SJCRH30 (cell line): ENCODE measurements at places on chromosomes 16 and 17.
A peak's percentile ranks its signal among the peaks of the same experiment; 100 is the strongest.

DNA sequence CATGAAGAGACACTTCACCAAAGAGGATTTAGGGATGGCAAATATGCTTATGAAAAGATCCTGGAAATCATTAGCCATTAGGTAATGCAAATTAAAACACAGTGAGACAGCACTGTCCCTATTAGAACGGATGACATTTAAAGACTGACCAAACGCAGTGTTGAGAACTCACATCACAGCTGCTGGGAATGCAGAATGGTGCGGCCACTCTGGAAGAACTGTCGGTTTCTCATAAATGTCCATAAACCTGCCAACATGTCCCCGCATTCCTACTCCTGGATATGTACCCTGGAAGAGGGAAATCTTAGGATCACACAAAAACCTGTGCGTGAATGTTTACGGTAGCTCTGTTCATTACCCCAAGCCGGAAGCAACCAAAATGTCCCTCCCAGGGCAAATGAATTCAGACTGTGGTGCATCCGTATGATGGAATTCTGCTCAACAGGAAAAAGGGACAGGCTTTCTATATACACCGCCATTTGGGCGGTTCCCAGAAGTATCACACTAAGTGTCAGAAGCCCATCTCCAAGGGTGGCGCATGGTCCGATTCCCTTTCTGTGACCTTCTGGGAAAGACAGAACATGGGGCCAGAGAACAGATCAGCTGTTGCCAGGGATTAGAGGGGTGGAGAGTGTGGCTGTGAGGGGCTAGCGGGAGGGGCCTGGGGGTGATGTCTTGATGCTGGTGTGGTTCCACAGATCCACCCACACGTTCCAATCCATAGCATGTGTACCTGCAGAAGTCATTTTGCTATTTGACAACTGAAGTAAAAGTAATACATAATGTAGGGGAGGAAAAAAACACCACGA lies 197.2 kb upstream of the CHMP6 start:
- DNase-seq, result peak; percentile 83

DNA sequence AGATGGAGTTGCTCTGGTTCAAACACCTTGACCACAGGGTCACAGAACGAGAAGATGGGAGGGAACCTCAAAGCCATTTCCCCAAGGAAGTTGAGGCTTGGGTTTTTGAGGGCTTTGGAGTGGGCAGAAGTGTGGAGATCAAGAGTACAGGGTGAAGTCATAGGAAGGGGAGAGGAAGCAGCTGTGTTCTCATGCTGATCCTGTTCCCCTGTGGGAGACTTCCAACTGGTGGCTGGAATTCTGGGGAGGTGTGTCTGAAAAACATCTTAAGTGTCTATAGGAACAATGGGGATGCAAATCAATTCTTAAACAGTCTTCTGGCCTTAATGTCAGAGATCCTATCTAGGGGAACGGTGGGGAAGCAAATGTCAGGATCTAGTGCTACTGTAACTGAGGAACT lies 38.8 kb upstream of the HSBP1 start:
- no peak for DNase-seq

DNA sequence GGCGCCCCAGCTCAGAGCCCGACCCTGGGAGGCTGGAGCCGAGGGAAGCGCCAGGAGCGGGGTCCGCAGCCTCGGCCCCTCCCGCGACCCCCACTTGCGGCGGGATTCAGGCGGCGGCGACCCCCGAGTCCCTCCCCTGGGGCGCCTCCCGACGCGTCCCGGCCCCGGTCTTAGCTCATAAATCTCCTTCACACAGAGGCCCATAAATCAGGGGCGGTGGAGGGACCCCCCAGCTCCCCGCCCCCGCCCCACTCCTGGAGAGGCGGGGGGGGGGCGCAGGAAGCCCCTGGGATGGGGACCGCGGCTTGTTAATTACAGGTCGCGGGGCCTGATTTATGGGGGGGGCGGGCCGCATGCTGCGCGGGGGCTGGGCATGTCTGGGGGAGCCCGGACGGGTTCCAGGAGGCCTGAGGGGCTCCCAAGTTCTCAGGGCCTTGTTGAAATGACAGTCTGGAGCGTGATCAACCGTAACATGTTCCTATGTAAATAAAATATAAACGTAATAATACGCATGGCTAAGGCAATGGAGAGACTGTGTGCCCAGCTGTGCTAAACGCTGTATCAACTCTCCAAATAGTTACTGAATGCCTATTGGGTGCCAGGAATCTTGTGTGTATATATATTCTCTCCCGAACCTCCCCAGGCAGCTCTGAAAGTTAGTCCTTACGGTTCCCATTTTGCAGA lies 10.0 kb upstream of the BHLHA9 start:
- no peak for DNase-seq

DNA sequence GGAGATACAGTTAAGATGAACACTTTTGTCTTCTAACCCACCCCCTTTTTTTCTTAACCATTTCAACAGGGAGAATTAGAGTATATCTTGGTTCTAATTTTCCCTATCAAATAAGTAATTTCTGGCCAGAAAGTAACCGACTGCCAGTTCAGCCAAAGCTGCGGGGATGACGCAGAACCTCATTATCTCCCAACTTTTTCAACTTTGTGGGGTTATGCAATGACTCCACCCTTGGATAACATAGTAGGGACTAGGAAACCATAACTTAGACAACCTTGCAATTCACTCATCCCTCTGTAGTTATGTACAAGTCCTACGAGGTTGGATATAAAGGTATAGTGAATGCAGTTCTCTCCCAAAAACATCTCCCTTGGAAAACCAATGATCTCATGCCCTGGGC lies 184.0 kb downstream of the ZNF18 start:
- no peak for DNase-seq

DNA sequence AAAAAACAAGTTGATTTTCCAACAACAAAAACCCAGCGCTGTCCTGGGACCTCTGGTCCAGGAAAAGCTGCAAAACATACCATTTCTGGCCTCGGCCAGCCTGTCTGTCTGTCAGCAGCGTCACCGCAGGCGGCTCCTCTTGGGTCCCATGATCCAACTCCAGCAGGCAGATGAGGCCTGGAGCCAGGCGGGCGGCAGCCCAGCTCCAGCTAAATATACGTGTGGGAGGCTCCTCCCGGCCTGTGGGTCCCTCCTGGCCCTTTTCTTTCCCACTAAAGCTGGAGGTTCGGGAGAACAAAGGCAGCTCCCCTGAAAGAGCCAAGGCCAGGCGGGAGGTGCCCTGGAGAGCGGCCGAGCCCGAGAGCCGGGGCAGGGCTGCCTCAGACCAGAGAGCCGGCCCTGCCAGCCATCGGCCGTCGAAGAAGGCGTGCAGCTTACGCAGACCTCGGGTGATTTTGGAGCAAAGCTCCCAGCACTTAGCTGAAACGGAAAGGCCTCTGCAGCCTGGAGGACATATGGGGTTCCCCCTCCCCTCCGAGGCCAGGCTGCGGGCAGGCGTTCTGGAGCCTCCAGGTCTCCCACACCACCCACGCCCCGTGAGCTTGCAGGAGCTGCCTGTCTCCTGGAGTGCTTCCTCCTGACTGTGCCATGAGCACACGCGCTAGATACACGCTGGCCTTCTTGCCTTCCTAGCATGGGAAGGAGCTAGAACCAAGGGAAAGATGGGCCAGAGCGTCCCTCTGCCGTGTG lies 19.9 kb upstream of the JPH3 start:
- peak; percentile 36 for DNase-seq

GRCh38 chr17:18262111-18262510 lies 1.6 kb downstream of the MIEF2 start:
- no peak for DNase-seq

DNA sequence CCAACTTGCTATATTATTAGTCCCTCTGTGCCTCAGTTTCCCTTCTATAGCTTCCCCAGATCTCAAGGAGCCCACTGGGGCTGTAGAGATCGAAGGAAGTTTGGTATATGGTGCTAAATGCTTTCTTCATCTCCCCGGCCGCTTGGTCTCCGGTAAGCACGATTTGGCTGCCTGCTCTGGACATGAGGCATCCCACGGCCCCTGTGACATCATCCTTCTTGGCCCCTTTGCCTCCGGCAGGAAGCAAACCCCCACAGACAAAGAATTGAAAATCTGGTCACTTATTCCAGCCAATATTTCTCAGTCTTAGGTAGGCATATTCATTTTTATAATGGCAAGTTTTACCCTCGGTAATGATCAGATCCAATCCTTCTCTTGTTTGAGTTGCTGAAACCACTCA lies 65.8 kb downstream of the WSCD1 start:
- no peak for DNase-seq

GRCh38 chr17:2179615-2180295 lies 123.8 kb downstream of the SMG6 start:
- peak; percentile 90 for DNase-seq

DNA sequence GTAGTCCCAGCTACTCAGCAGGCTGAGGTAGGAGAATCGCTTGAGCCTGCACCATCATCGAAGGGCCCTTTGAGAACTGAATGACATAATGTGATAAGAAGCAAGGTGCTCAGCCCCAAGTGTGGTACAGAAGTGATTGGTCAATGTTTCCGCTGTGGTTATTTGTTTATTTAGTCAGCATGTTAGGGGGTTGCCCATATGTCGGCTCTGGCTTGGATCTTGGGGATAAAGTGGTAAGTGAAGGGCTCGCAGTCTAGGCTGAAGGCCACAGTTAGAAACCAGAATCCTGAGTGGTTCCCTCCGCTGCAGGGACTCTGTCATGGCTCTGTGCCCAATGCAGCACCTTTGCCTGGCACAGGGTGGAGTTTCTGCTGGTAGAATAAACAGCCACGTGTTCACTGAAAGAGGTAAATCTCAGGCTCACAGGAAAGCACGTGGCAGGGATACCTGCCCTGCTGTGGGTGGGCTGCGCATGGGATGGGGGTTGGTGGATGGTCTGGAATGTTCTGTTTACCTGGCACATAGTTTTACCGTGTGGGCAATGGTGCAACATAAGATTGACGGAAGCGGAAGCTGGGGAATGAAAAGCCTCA lies 35.4 kb downstream of the SYT17 start:
- DNase-seq, result no peak

- DNase-seq, result peak; percentile 45
Observed at GRCh38 chr17:47733047-47733673, at the start of gene TBX21. TSS of gene TBX21 (plus strand) at chr17:47733236. CDS start at chr17:47733455, 219 bp downstream.

DNA sequence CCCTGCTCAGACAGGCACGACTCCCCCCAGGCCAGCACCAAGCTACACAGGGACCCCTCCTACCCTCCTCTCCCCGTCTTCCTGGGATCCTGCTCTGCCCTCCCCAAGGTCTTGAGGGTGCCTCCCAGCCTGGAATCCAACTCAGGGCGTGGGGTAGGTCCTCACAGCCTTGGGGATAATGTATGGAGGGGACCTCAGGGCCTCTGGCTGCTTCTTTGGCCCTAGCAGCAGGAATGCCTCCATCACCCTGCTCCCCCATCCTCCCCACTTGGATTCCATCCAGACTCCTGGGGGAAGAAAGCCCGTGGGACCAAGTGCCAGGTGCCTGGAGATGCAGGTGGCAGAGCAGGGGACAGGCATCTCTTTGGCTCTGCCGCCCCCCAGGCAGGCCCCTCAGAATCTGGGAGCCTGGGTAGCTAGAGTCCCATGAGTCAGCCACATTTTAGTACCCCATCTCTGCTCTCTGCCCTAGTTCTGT lies 10.7 kb upstream of the STAC2 start:
- no peak for DNase-seq

GRCh38 chr17:41367426-41368075 lies 2.1 kb downstream of the KRT33B start:
- DNase-seq, result no peak

DNA sequence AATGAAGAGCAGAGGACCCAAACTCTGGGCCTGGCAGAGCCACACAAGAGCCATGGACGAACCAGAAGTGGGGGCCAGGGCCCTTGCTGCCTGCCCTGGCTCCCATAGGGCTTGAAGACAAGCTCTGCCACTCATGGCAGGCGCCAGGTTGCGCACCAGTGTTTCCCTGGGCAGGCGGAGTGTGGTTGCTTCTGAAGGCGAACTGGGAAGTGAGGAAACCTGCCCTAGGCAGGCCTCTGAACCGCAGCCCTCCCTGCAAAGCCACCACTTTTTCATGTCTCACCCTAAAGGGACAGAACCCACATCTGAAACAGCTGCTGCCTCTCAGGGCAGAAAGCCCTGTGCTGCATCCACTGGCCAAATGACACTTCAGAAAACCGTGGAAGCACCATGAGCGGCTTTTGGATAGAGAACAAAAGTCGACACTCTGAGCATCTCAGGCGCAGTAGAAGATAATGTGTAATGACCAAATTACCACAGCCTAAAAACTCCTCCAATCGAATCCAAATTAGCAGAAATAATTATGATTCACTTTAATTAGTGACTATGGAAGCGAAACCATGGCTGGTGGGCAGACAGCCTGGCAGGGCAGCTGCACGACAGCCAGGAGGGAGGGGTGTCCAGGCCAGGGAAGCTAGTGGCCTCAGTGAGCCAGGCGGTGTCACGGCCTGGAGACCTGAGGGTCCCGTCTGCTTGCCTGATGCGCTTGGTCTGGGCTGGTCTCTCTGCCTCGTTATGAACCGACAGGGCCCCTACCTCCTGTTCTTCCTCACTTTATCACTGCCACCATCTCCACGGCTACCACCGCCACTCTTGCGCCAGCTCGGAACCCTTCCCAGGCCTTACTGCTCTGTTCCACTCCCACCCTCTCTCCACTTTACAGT lies 59.1 kb downstream of the PRMT7 start:
- DNase-seq, result peak; percentile 30

DNA sequence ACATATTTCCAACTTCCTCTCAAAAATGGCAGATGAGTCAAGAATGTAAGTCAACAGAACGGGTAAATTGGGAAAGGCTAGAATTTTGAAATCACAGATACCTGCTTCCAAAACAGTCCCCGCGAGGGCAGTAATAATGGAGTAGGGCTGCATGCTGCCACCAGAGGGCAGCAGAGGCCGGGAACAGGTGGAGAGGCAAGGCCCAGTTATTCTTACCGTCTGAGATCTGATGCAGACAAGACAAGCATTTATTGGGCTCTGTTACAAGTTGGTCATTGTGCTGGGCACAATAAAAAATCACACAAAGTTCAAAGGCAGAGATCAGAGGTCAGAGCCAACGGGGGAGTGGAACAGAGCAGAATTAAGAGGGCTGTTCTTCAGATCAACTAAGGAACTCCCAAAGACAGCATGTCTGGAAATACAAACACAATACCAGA lies 8.8 kb upstream of the MLKL start:
- DNase-seq, result peak; percentile 70

DNA sequence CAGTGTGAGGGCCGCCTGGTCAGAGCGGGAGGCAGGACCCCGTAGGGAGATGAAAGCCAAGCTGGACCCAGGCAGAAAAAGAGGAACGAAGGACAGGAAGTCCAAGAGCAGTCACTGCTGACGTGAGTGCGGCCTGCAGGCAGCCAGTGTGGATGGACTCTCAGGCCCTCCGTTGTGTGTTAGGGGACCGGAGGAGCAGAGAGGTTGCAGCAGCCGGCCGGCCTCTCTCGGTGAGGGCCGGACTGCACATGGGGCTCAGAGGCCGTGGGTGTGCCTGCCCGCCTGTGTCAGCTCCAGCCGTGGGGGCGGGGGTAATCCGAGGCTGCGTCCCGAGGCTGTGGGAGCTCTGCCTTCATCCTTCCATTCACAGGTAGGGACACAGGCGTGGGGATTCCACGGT lies 67.4 kb downstream of the JPH3 start:
- DNase-seq, result no peak

DNA sequence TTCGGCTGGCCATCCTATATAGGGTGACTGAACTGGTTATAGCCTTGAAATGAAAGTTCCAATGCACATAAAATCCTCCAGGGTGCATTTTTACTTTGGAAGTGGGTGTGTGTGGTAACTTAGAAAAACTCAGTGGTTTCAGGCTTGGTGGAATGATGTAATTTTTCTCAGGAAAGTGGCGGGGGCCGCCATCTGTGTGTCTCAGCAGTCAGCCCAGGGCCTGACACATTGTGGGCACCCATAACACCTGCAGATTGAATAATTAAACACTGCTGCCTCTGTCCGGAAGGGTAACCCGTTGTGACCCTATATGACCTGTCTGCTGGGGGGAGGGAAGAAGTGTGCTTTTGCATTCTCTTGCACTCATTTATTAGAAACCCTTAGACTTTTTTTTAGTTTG lies 2.2 kb upstream of the PDP2 start:
- peak; percentile 44 for DNase-seq

GRCh38 chr17:49914096-49914490 lies 54.9 kb upstream of the DLX4 start:
- peak; percentile 97 for DNase-seq
